ENCODE measurements at places on chromosomes 7 and 10.

DNA sequence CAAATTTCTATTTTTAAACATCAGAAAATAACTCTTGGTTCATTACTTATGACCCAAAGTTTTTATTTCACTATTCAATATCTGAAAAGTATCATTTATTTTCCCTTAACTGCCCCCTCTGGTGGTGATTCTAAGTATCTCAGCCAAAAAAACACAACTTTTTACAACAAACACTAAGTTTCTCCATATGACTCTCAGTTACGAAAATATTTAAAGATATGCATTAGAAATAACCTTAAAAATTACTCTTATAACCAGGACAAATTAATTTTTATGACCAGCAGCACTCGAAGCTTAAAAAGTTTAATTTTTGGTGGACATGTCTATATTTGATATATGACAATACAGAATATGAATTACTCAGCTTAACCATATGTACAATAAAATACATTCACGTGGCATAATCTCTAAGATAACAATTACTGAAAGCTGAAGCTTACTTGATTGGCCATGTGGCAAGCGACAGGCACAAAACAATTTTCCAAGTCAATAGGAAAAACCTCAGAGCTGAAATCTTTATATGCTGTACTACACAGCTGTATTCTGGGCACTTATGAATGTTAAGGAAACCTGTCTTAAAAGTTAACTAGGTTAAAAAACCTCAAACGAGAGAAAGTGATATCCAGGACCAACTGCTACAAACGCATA is 2.3 kb downstream of the HNRNPA2B1 start:
- ATAC-seq, result no peak

- ATAC-seq, result peak; percentile 53
These were observed 7.4 kb upstream of the PWWP2B start for GRCh38 chr10:132389433-132390169.

DNA sequence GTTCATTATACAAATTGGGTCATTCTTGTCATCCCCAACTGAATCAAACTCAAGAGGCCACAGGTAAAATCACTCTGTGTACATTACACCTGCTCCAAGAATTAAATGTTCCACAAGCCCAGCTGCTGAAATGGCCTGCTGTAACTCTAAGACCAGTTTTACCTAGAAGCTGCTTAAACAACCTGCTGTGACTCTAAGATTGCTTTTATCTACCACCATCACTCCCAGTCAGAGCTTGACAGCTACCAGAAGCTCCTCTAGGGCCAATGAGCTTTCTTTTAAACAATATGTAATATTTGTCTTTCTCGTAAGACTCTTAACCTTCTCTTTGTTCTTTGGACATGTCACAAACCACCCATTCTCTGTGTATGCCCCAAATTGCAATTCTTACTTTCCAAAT is 141.8 kb upstream of the LRGUK start:
- no peak for ATAC-seq

DNA sequence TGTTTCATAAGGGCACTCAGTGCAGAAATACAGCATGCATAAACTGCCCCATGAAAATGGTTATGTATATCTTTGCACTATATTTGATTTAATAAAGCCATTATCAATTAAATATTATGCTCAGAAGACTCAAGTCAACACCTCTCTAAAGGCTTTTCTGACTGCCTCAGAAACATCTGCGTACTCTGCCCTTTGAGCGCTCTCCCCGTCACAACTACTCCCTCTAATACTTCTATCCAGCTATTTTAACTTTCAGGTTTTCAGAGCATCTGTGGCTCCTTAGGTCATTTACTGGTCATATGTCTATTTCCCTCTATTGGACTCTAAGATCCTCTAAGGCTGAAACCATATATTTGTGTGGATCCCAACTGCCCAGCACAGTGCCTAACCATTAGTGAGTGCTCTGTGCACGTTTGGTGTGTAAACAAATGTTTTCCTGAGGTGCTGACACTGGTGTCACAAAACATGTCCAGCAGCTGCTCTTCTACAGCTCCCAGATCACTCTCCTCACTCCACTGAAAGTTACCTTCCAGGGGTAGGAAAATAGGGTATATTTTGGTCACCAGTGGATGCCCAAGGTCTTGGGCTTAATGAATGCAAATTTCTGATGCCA is 179.1 kb downstream of the BTAF1 start:
- no peak for ATAC-seq

DNA sequence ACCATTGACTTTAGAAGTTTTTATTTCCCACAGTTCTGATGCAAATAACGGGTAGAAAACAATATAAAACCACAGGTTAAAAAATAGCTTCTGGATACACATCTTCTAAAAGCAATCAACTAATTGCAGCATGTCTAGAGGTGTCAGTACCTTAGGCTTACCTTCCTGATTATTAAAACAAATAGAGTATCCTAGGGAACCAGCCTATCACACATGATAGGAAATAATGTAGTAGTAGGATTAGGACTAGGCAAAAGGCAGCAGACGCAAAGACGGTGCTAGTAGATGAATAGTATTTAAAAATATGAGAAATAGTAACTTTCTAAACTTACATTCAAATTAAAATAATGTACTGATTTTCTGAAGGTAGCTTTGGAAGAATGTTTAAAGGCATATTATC is 41.7 kb upstream of the PHYHIPL start:
- ATAC-seq, result no peak

DNA sequence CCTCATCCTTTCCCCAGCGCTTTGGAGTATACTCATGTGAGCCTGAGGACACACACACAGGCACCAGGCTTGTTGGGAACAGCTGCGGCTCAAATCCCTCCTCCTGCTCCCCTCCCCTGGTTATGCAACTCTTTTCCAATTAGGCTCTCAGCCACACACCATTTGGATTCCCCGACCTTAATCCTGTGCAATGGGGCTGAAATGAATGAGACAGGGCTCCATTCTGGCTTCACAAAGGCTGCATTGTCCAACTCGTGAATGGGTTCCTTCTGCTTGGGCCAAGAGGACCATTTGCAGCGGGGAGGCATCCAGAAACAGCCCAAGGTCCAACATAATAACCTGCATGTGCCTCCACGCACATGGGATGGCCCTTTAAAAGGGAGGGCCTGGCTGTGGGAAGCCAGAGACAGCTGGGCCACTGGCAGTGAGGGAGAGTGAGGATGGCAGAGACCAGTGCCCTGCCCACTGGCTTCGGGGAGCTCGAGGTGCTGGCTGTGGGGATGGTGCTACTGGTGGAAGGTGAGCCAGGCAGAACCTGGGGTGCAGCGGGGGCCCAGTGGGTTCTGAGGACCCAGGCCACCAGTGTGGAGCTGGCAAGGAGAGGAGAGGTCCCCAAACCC is at the start of gene RGR:
TSS of gene RGR (plus strand) at position 403 of the 620 bp plus-strand sequence. CDS start at position 441, 38 bp downstream.
- ATAC-seq, result no peak

DNA sequence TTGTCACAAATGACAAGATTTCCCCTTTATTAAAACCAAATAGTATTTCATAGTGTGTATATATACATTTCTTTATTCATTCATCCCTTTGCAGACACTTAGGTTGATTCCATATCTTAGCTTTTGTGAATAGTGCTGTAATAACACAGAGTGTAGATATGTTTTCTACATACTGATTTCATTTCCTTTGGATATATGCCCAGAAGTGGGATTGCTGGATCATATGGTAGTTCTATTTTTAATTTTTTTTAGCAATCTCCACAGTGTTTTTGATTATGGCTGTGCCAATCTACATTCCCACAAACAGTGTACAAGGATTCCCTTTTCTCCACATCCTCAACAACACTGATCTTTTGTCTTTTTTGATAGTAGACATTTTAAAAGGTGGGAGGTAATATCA is 46.4 kb downstream of the CSTF2T start:
- no peak for ATAC-seq

All from activated T-helper 17 cell treated with anti-CD3 and anti-CD28 coated beads, Interleukin-2, amount 50 U/mL, for 72 hours (primary cell).